MV-4-11 (cell line): ENCODE measurements at places on chromosomes 4 and X.

- DNase-seq, result no peak
These were observed 338.9 kb upstream of the TECRL start for GRCh38 chr4:64747919-64748715.

GRCh38 chr4:5863461-5864113 is 29.3 kb downstream of the CRMP1 start:
- DNase-seq, result peak; percentile 78

- DNase-seq, result peak; percentile 47
These were observed 82.5 kb upstream of the PITX2 start for GRCh38 chr4:110705440-110705782.

- DNase-seq, result no peak
These were observed 9.0 kb downstream of the KLHL8 start for GRCh38 chr4:87211249-87211952.

GRCh38 chr4:81522711-81523110 is 51.0 kb upstream of the RASGEF1B start:
- no peak for DNase-seq

GRCh38 chr4:128516301-128516969 is 228.8 kb upstream of the PGRMC2 start:
- DNase-seq, result no peak

DNA sequence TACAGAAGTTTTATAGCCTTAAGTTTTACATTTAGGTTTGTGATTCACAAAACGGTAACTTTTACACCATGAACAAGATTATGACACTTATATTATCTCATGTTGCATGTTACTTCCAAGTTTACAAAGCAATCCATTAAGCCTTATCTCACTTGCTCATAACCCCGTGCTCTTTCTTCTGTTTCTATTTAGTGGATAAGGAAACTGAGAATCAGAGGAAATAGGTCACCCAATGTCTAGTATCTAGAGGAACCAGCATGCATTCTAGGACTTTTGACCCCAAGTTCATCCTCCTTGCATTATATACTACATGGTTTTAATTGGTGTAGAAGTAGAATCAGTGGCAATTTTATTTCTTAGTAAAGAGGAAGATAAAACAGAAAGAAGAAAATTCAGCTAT is 67.0 kb upstream of the ANXA3 start:
- no peak for DNase-seq

DNA sequence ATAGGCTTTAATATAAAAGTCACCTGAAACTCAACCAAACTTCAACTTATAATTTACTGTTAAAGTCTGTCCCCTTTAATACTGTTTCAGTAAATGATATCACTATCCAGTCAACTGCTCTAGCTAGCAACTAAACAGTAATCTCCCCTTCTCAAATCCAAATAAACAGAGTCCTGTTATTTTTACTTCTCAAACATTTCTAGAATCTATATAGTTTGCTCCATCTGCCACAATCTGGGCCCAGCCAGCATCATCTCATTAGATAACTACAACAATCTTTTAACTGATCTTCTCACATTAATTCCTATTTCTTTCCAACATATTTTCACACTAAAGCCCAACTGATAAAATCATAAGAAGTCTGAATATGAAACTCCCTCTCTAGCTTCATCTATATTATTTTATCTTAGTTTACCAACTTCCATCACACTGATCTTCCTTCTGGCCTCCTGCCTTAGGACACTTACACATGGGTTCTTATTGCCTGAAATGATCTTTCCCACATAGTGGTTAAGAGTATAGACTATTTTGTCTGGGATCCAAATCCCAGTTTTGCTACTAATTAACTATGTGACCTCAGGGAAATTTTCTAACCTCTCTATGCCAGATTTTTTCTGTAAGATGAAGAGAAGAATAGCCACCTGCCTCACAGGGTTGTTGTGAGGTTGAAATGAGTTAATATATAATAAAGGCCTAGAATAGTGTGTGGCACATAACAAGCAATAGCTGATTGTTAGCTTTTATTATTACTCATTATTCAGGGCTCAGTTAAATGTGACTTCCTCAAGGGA is 18.6 kb downstream of the TBCK start:
- no peak for DNase-seq

DNA sequence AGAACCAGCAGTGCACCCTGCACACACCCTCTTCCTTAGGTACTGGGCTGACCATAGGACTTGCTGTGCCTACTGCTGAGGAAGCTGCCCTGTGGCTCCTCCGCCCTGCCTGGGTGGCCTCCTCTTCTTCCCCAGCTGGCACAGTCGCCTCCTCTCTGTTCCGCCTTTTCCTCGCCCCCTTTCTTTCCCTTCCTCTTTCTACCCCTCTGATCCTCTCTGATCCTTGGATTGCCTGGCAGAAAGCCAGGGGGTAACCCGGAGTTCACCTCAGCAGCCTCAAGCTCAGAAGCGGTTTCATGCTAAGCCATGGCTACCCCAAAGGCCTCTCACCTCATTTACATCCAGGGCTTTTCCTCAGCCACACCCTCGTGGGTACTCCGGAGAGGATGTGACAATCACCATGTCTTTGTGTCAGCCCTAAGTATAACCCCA is 136.2 kb downstream of the SMIM20 start:
- peak; percentile 97 for DNase-seq

GRCh38 chr4:98996765-98997068 is 1.2 kb downstream of the METAP1 start:
- DNase-seq, result no peak

DNA sequence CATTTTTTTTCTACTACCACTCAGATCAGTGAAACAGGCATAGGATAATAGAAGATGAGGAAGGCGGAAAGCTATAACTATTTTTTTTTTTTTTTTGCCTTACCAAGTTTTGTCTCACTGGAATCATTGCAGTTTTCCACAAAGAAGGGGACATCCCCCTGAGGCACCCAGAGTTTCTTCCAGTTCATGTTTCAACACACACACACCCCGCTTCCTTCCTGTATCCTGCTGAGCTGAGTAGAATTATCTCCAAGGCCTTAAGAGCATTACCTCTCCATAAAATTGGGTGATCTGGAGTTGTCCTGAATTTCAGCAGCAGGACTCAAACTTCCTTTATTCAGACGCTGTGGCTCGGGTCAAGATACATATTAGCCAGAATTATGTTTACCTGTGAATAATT is 111.9 kb downstream of the PALLD start:
- no peak for DNase-seq

- DNase-seq, result no peak
These were observed 38.4 kb upstream of the ENPP6 start for GRCh38 chr4:184255871-184256642.

DNA sequence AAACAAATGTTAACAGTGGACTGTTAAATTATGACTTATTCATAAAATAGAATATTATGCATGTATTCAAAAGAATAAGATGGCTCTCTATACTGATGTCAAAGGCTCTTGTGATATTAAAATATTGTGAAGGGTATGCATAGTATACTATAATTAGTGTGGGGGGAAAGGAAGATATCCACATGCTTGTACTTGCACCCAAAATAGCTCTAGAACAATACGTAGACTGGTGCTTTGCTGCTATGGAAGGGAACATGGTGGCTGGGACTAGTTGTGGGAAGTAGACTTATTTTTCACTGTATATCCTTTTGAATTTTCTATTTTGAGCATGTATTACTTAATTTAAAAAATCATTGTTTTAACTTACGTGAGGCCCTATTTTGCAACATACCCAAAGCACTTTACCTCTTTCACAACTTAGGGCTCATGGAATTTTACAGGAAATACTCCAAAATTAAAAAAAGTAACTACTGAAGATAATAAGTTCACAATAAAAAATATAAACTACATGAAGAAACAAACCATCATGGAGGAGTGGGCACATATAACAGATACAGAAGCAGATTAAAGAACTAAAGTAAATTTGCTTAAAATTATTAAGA is 7.9 kb downstream of the PGRMC2 start:
- DNase-seq, result peak; percentile 14

DNA sequence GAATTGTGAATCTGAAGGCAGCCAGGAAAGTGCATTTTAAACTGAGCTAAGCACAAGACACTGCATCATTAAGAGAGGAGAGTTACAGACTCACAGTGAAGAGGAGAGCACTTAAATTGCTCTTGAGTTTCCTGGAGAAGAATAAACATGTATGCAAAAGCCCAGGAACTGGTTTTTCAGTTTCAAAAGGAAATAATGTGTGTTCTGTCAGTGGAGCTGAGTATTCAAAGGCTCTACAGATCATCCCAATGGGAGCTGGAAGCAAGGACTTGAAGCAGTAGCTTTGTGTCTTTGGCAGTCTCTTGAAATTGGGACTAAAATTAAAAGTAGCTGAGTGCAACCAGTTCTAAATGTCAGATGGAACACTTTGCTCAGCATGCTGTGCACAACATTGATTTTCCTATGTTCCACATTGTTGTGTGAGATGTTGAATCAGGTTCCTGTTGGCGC is 147.5 kb upstream of the ANK2 start:
- no peak for DNase-seq

DNA sequence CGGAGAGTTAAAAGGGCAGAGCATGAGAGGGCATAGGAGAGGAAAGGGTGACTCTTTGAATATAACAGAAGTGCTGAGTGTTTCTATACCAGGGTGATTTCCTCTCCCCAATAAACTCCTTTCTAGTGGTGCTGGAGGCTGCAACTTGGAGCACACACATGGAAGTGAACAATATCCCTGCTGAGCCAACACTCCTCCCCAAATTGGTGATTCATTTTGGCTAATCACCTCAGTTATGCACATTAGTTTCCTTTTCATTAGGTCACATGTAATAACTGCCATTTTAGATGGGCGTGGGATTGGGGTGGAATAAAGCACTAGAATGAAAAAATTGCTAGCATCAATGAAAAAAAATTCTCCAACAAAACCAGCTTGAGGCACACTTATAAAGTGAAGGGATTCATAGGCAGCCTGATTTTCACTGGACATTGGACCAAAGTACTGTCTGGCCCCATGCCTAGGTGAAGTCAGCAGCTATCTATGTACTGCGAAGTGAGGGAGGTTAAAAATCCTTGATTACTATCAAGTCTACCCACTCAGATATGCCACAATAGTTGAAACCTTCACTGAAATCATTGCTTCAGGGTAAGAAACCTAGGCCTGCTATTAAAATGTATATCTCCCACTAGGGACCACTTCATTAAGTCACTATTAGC is 174.0 kb downstream of the GLUD2 start:
- DNase-seq, result no peak

- no peak for DNase-seq
These were observed 177.2 kb downstream of the VSIG4 start for GRCh38 chrX:65862638-65863037.

- no peak for DNase-seq
These were observed 3.4 kb downstream of the MAGEE2 start for GRCh38 chrX:75781611-75782010.
